Upper lobe of left lung (tissue), 6 donors: ENCODE measurements at places on chromosomes 12 and 14. TPM values are rescaled to one million over a fixed set of nuclear protein-coding genes. Genes with fewer than 3 reads are reported as not detected.

- DNase-seq: peak; percentile 74
Observed at GRCh38 chr14:23056956-23057756, at the start of gene CDH24. TSS of gene CDH24 (minus strand) at chr14:23057520. CDS start at chr14:23055733, 1,787 bp downstream.

DNA sequence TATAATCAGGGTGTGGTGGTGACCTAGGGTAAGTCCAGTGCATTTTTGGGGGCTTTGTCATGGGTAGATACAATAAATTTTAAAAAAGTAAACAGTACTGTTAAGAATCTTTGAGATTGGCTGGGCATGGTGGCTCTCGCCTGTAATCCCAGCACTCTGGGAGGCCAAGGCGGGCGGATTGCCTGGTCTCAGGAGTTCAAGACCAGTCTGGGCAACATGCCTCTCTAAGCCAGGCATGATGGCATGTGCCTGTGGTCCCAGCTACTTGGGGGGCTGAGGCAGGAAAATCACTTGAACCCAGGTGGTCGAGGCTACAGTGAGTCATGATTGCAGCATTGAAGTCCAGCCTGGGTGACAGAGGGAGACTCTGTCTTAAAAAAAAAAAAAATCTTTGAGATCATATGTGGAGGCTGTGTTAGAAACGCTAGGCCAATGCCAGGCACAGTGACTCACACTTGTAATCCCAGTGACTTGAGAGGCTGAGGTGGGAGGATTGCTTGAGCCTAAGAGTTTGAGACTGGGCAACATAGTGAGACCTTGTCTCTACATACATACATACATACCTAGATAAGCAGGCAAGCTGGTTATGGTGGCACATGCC lies 67.7 kb downstream of the PRKCH start:
- DNase-seq: no peak

Gene TEAD4
- 14.5 TPM for total RNA-seq

Gene PTPRB
- 77.5 TPM for total RNA-seq

Gene FSCB
- 2.1 TPM for total RNA-seq
